CD4-positive, alpha-beta T cell treated with Interleukin-6 at 100 ng/mL for 8 hours (primary cell): ENCODE measurements at places on chromosomes 7 and 10.

- DNase-seq, result no peak
These were observed 42.2 kb downstream of the AOAH start for GRCh38 chr7:36682102-36682501.

DNA sequence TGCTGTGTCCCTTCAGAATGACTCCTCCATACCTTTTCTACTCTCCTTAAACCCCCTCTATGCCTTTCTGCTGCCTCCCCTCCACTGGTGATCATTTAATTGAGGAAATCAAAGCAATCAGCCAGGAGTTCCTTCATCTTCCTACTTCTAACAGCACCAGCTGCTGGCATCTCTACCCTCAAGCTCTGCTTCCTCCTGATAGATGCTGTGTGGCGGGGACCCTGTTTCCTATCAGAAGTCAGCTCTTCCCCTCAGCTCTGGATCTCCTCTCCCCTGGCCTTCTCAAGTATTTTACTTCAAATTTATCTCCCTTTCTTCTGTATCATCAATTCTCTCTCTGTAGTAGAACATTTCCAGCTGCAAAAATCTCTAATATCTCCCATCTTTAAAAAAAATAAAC lies 183.7 kb downstream of the ELMO1 start:
- no peak for DNase-seq

DNA sequence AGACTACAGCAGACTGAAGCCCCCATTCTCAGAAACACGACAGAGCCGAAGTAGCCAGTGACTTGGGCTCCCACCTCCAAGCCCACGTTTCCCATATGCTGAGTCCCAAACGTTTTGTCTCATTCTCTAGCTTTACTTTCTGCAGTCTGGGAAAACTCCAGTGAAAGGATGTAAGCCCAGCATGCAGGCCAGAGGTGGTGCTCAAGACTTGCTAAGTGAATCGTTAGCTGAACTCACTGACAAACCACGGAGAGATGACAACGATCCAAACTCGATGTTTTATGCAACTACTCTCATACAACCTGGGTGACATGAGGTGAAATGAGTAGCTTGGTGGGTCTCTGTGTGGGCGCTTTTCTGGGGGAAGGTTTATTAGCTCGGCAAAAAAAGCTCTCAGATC lies 731.8 kb downstream of the SUGCT start:
- no peak for DNase-seq

DNA sequence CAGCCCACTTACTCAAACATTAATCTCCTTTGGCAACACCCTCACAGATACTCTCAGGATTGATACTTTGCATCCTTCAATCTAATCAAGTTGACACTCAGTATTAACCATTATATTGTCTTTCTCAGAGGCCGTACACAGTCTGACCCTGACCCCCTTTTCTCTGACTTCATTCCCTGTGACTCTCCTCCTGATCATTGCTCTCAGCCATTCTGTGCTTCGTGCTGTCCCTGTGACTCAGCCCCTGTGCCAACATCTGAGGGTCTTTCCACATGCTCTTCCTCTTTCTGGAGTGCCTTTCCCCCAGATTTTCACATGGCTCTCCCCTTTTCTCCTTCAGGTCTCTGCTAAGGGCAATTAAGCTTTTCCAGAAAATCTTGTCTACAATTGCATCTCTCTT lies 289.0 kb upstream of the PHYHIPL start:
- DNase-seq, result no peak

DNA sequence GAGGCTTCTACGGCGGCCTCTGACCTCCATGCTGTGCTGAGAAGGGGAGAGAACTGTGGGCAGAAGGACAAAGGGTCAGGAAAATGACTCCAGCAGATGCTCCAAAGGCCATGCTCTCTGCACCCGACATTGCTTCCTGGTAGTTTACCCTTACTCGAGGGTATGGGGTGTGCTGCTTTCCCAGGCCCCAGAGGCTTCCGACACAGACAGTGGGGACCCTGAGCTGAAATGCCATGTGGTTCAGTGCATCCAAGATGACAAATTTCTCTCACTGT lies 130.9 kb downstream of the PTPN20 start:
- DNase-seq, result no peak

GRCh38 chr10:48498940-48499510 lies 105.8 kb downstream of the ARHGAP22 start:
- DNase-seq, result no peak

GRCh38 chr7:35647171-35647574 lies 47.8 kb downstream of the HERPUD2 start:
- no peak for DNase-seq

DNA sequence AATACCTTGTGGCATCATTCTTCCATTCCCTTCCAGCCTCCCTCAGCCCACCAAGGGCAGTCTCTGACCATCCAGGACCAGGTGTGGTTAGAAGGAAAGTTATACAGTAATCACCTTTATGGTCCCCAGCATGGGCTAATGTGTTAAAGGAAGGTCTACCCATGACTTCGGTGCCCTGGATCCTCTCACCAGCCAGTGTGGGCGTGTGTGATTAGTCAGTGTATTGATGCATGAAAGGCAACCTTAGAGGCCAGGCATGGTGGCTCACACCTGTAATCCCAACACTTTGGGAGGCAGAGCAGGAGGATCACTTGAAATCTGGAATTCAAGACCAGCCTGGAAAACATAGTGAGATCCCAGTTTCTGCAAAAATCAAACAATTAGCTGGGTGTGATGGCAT lies 88.9 kb downstream of the APBB1IP start:
- no peak for DNase-seq

DNA sequence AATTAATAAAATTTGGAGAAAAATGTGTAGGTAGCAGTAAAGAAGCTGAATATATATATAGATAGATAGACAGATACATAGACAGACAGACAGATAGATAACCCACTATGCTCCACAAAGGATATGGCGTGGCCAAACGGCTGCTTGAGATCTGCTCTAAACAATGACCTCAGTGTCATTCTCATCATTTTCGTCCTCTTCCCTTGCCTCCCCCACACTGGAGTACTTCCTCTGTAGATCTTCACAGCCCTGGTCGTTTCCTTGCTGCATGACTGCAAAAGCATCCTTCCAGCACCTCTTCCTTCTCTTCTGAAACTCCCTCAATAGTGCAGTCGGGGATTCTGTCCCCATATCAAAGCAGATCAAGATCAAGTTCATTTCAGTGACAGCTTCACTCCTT lies 35.6 kb upstream of the ATP6V0A4 start:
- no peak for DNase-seq

DNA sequence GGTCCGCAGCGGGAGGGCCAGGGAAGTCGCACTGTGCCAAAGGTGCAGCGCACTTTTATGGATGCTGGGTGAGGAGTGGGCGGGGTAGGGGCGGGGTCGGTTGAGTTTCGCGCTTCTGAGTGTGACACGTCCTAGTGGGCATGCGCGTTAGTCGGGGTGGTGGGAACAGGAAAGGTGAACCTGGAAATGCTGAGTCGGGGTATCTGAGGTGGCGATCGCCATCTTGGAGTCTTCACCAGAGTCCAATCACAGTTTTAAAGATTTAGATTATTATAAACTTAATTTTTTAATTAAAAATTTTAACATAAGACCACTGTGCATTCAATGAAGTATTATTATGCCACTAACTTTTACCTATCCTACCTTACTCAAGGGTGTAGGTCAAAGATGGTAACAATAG lies 45.7 kb downstream of the ZNF138 start:
- no peak for DNase-seq

DNA sequence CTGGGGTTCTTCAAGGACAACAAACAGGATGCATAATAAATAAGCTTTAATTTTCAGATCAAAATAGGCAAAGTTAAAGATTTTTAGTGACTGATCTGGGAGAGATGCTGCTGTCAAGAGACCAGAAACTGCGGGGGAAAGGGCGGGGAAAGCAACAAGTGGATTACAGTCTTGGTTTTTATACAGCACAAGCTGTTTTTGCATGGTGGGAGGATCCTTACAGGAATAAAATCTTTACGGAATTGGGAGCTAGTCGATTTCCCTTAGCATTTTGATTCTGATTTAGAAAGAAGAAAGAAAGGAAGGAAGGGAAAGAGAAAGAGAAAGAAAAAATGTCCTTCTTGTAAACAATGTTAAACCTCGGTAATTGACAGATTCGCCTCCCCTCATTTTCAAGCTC lies 242.3 kb upstream of the SP8 start:
- no peak for DNase-seq

- DNase-seq, result no peak
These were observed 325.7 kb upstream of the MKI67 start for GRCh38 chr10:128451879-128452278.

GRCh38 chr7:155285833-155286232 lies 11.8 kb upstream of the INSIG1 start:
- no peak for DNase-seq

DNA sequence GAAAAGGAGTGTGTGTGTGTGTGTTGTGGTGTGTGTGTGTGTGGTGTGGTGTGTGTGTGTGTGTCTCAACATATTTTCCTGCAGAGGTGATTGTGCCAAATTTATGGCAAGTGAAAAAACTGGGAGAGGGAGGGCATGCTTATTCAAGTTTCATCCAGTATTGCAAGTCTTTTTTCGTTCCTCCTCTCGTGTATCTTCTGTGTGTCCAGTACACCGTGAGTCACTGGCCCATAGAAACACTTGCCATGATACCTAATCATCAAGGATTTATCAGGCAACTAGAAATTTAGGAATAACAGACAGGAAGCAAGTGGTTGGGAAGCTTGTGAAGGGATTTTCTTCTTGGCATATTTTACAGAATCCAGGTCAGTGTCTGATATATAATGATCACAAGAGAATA lies 820.5 kb downstream of the GATA3 start:
- no peak for DNase-seq

DNA sequence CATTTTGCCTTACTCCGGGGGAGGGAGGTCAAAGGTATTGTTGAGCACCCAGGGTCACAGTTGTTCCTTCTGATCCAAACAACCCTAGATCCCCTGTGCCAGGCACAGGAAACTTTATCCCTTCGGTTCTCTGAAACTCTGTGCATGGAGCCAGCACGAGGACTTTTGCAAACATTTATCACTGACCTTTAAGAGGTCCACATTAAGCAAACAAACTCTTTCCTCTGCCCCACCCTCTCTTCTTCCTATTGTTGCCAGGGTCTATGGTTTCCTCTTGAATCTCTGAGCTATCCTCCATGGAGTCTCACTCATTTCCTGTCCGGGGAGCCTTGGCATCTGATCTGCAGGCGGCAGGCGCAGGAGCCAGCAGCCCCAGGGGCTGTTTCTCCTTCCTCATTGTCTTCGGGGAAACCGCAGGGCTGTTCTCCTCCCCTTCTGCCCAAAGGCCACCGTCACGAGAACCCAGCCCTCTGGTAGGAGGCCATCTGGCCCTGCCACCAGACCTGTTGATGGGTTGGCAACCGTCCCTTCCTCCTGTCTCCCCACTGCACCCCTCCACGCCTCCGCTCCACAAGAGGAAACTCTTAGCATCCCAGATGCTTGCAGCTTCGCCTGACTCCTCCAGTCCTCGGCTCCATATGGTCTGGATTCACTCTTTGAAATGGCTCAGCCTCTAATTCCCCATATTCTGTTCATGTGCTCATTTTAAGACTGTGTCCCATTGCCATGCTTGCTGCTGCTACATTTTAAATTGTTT lies 327.3 kb upstream of the NRP1 start:
- no peak for DNase-seq

- no peak for DNase-seq
These were observed 167.1 kb upstream of the FAM3C start for GRCh38 chr7:121563177-121563576.

- no peak for DNase-seq
These were observed 78.9 kb downstream of the GPR37 start for GRCh38 chr7:124686543-124687171.

GRCh38 chr10:20624642-20625041 lies 272.5 kb downstream of the NEBL start:
- DNase-seq, result no peak

DNA sequence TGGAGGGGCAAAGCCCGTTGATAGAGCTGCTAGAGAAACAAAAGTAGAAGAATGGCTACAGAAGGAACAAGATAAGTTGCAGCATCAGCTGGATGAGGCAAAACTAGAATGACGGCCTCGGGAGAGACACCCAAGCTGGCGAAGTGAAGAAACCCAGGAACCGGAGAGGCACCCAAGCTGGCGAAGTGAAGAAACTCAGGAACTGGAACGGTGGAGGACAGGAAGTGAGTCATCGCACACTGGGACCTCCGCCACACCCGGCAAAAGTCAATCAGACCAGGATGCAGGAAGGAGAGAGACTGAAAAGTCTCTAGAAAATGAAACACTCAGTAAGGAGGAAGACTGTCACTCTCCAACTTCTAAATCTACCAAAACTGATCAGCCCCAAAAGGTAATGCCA lies 133.0 kb upstream of the NEBL start:
- no peak for DNase-seq

DNA sequence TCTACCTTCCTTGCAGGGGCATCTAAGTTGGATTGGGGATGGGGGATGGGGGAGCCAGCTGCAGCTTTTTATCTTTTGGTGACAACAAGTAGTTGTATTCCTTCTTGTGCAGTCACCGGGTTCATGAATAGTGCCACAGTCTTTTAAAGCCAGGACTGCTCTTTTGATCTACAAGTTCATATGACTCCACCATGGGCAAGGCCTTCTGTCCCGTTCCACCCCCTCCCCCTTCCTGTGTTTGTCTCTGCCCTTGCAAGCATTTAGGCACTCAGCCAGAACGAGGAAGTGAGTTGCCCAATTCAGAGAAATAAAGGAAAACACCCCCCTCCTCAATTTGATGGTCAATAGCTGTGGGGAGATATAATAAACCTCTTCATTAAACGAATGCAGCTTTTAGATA lies 44.8 kb upstream of the EGR2 start:
- no peak for DNase-seq

DNA sequence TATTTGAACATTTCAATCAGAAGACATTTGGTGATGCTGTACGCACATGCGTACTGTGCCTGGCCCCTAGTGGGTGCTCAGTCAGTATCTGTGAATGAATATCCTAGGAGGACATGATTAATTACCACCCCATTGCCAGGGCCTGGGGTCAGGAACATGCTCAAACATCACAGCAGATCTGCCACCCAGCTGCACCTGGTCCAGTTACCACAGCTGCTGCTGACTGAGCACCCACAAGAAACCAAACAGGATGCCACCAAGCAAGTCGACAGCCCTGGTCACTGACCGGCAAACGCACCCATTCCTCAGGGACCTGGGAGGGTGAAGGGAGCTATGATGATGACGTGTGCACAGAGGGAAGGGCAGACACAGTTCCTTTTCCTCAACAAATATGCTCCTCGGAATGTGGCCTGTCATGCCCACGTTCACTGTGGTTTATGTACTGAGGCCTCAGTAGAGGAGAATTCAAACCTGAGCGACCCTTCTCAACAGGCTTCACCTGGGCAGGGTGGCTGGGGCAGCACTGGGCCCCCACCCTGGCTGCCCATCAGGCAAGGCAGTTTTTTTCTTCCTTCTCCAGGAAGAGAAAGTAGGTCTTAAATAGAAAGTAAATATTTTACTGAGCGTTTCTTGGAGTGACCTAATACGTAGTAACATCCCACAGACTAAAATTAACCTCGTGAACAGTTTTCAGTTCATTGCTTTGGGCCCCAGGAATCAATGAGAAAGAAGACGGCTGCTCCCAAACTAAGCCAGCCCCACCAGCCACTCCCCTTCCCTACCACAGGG lies 13.4 kb downstream of the CTBP2 start:
- DNase-seq, result no peak

- DNase-seq, result no peak
These were observed 152.0 kb downstream of the TPST1 start for GRCh38 chr7:66357087-66357486.

- DNase-seq, result no peak
These were observed 631.7 kb upstream of the GALNT17 start for GRCh38 chr7:70500261-70500660.

- no peak for DNase-seq
These were observed 1.0 kb downstream of the SYPL1 start for GRCh38 chr7:106110885-106111654.
